ENCODE measurements at places on chromosomes 11 and 22. TPM values are rescaled to one million over a fixed set of nuclear protein-coding genes. Genes with fewer than 3 reads are reported as not detected.

The C11orf42 gene
- total RNA-seq = not detected

The RAB39A gene
- total RNA-seq = 9.2 TPM

The TRIM49B gene
- total RNA-seq = not detected

The C22orf15 gene
- total RNA-seq = 0.81 TPM

The MMP13 gene
- total RNA-seq = not detected

The CSRP3 gene
- total RNA-seq = not detected

The HSPB2 gene
- not detected for total RNA-seq

The TTC38 gene
- 30.2 TPM for total RNA-seq

The CCDC87 gene
- total RNA-seq = 0.88 TPM
